ENCODE measurements at places on chromosomes 1 and 21.

DNA sequence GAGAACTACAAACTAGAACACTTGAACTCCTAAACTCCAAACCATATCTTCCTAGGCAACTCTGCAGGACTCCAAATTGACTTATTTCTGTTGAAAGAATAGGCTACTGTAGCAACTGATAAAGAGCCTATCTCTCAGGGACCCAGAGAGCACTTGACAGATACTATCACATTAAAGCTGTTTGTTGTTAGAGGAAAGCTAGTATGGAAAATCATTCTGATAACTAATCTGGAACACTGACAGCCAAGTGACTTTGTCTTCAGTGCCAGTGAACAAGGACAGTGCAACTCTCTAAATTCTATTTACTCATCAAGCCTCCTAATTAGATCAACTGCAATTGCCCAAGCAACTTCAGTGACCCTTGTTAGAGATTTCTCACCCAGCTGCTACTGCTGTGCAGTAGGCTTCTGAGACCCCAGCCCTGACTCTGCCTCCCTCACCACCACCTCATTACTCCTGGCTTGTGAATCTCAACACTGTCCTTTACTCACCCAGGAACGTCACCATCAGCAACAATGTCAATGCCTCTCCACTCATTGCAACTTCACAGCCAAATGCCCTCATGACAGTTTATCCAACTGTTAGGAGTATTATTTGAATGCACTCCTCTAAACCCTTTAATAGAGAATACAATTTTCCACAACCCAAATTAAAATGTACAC, 7.4 kb upstream of the RGS13 start:
- no peak for DNase-seq

- DNase-seq: no peak
Measured at GRCh38 chr1:182446033-182446669, 3.8 kb upstream of the RGSL1 start.

GRCh38 chr1:78047631-78048030, 1.9 kb downstream of the GIPC2 start:
- no peak for DNase-seq

DNA sequence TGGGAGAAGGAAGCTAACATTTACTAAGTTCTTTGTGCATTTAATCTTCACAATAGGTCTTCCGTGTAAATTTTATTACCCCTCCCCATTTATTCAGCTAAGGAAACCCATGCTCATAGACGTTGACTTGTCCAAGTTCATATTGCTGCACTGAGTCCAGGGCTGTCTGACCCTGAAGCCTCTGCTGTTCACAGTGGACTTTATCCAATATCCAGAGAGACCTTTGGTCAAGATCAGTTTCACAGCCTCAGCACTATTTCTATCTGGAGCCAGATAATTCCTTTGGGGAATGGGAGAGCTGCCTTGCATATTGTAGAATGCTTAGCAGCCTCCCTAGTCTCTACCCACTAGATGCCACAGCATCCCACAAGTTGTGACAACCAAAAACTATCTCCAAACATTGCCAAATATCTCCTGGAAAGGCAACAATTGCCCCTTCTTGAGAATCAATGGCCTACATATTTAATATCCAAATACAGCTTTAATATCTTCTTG, 26.4 kb downstream of the ILDR2 start:
- DNase-seq: no peak

Data from activated effector memory CD4-positive, alpha-beta T cell treated with anti-CD3 and anti-CD28 coated beads, Interleukin-2, amount 50 U/mL, for 16 hours (primary cell).